ENCODE measurements at places on chromosomes 5 and 9. TPM values are rescaled to one million over a fixed set of nuclear protein-coding genes. Genes with fewer than 3 reads are reported as not detected.

GPRIN1 gene
- total RNA-seq: 4.6 TPM

SOWAHA gene
- not detected for total RNA-seq

DNA sequence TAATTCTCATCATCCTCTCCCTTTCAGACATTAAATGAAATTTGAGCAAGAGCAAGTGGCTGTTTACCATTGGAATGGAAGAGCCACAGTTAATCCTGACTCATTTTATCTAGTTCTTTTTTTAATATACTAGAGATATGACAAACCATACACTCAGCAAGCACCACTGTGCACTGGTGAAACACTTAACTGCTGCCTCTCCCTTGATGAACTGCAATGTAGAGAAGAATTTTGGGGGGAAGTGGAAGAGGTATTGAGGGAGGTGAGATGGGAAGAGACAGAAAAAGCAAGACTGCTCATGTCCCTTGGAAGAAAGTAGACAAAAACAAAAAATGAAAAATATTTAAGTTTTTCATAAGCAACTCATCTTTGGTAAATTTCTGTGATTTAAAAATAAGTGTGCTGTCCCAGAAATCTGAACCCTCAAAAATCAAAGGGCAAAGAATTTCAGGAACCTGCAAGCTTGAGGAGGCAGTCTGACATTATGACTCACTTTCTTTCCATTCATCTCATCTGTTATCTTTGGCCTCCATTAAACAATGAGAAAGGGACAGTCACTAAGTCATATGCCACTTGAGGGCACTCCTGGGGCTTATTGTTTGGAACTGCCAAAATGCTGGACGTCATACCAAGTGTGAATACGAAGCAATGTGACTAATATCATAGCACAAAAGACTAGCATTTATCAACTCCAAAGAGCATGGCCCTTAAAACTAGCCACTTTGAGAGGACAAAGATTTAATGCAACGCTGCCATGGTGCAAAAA, 566.8 kb upstream of the DMAC1 start:
- H3K4me3 ChIP-seq: no peak overlapping the region
- H3K27me3 ChIP-seq: no peaks in the 10 kb centered on the region
- no peaks in the 10 kb centered on the region for H3K36me3 ChIP-seq
- DNase-seq: no peak

- no peaks in the 10 kb centered on the region for H3K27me3 ChIP-seq
- no peak for DNase-seq
- no peak overlapping the region for H3K27ac ChIP-seq
- no peak overlapping the region for H3K4me3 ChIP-seq
- H3K36me3 ChIP-seq: no peaks in the 10 kb centered on the region
Measured at GRCh38 chr5:73229271-73229670, 56.3 kb downstream of the TMEM174 start.

- peak overlapping the region; percentile 59 for H3K27ac ChIP-seq
- H3K36me3 ChIP-seq: no peaks in the 10 kb centered on the region
- H3K27me3 ChIP-seq: no peaks in the 10 kb centered on the region
- DNase-seq: peak; percentile 56
- peak overlapping the region; percentile 14 for H3K4me3 ChIP-seq
Measured at GRCh38 chr5:157860898-157861890, 2.2 kb upstream of the CLINT1 start.

- no peak overlapping the region for H3K27ac ChIP-seq
- H3K4me1 ChIP-seq: 0 out of 2 replicates have a peak, but pooled peaks cover 2% of the 10 kb centered on the region
- no peaks in the 10 kb centered on the region for H3K36me3 ChIP-seq
- no peaks in the 10 kb centered on the region for H3K27me3 ChIP-seq
- no peak for DNase-seq
Measured at GRCh38 chr5:177094224-177095087, 7.7 kb downstream of the FGFR4 start.
